Aortic smooth muscle cell (primary cell): ENCODE measurements at places on chromosomes 16 and 17. TPM values are rescaled to one million over a fixed set of nuclear protein-coding genes. Genes with fewer than 3 reads are reported as not detected.

The G6PC1 gene
- not detected in 2 replicates for total RNA-seq

The LYRM9 gene
- total RNA-seq: 5.7 and 8.6 TPM in 2 replicates

The CDH1 gene
- total RNA-seq: under 0.01 TPM in 1 of 2 replicates, not detected in the other

The PRSS21 gene
- total RNA-seq: not detected in 2 replicates

The ENPP7 gene
- total RNA-seq: not detected in 2 replicates

The MPP3 gene
- 6.7 and 6.8 TPM in 2 replicates for total RNA-seq
